Erythroblast (primary cell): ENCODE measurements at places on chromosomes 1 and 21.

- DNase-seq, result no peak
Observed at GRCh38 chr1:185367218-185367617, 50.2 kb upstream of the IVNS1ABP start.

GRCh38 chr1:241228339-241228738 lies 128.7 kb downstream of the RGS7 start:
- DNase-seq, result no peak

- no peak for DNase-seq
Observed at GRCh38 chr1:68969441-68969840, 472.6 kb upstream of the DEPDC1 start.

DNA sequence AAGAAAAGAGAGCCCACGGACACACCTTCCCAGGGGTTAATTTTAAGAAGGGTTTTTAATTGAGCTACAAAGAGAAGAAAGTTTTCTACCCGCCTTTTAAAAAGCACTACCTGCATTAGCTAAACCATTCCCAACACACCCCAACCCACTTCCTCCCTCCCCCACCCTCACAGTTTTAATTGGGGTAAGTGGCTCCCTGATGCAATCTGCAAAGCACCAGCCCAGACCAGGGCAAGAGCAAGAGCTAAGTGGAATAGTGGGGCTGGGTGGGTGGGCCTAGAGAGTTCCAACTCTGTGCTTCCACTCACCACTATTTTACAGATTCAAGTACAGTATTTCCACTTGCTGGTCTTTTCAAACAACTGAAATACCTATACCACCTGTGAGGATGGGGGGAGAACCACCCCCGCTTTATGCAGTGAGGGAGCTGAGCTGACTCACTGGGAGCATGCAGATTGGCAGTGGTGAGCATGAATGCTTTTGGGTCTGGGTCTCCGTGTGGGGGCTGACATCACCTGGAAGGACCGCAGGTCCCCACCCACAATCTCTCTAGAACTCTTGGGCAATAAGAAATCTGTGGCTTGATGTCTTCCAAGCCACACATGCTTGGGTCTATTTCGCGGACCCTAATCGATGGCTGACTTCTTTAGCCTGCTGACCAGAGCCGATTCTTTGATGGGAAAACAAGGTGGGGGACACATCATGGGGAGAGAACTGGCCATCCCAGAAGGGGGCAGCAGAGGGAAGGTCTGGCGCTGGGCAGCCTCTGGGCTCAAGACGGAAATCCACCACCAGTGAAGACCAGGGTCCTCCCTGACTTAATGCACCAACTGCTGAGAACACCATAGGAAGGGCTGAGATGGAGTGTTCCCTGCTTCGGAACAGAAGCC lies 95.5 kb downstream of the SSBP3 start:
- DNase-seq, result peak; percentile 62

DNA sequence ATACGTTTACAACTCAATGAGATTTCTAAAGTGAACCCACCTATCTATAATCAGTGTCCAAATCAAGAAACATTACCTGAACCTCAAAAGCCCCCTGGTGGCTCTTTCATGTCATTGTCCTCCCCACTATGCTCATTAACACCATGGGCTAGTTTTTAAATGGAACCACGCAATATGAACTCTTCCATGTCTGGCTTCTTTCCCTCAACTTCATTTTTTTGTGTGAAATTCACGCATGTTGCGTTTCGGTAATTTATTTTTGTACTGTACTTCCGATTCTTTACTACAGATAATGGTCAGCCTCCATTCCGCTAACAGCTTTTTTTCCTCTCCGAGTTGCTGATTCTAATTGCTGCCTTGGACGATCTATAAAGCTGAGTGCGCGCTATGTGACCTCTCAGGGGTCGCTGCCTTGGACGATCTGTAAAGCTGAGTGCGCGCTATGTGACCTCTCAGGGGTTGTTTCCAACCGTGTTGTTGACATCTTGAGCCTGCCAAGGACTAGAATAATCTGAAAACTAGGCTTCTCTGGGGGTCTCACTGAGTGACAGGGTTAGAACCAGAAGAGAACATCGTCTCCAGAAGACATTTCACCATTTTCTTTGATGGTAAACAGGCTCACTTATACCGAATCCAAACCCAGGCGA lies 1.1 kb upstream of the CACYBP start:
- peak; percentile 85 for DNase-seq

GRCh38 chr1:212648431-212648830 lies 39.9 kb downstream of the ATF3 start:
- no peak for DNase-seq

DNA sequence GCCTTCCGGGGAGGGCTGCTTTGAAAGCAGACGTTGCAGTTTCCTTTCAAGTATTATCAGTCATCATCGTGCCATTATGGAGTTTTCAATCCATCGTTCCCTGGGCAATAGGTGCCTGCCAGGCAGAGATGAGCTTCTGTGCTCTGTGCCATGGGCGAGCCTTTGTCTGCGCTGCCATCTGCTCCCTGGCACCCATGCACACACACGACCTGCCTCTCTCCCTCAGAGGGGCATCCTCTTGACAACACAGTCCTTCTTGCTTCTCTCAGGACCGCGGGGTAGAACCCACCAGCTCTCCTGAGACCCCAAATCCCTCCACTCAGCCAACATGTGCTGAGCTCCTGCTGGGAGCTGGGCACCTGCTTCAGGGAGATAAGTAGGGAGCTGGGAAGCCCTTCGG lies 149.3 kb downstream of the HMGB4 start:
- DNase-seq, result no peak

DNA sequence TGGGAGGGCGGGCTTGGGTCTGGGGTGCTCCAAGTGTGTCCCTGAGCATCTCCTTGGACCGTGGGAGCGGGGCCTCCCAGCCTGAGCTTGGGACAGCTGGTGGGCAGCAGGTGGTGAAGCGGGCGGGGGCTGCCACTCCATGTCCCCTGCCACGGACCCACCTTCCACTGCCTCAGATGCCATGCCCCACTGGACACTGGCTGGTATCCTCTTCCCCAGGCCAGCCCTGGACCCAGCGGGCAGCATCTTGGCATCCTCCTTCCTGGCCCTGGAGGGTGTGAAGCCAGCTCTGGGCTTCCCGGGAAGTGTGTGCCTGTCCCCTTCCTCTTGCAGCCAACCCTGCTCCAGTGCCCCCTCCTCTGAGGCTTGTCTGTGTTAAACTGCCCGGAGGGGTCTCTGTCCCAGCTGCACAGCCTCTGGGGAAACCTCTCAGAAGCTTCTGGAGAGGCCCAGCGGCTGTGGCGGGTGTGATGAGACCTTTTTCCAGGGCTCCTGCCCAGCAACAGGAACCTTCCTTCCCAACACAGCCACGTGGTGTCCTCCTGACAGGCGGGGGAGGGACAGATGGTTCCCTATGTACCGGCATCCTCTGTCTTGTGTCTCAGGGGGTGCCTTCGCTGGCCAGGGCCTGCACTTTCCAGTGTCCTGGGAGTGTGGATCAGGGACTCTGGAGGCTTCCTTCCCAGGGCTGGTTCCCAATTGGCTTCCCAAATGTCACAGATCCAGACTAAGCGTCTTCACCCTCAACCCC lies 81.6 kb upstream of the DISP3 start:
- no peak for DNase-seq

- DNase-seq, result peak; percentile 59
Observed at GRCh38 chr21:14541841-14542490, 4.1 kb downstream of the SAMSN1 start.

DNA sequence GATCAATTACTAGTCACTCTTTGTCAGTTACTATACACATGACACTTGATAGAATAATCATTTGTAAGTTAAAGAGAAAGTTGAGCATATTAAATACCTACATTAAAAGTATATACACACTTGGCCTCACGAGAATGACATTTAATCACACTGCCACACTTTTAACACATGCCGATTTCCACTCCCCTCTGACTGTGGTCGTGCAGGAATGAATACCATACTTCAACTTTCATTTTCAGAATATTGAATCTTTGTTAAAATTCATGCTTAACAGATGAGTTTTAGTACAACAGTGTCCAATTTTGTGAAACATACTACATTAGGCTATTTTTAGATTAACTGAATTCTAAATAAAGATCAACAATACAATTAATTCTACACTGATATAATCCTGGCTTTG lies 78.2 kb upstream of the SDC3 start:
- DNase-seq, result no peak

- peak; percentile 15 for DNase-seq
Observed at GRCh38 chr1:21149430-21149854, 27.3 kb downstream of the EIF4G3 start.

- DNase-seq, result no peak
Observed at GRCh38 chr1:44108241-44108640, 10.4 kb upstream of the KLF17 start.

- DNase-seq, result no peak
Observed at GRCh38 chr21:22885614-22886013, 1887.4 kb downstream of the NCAM2 start.

DNA sequence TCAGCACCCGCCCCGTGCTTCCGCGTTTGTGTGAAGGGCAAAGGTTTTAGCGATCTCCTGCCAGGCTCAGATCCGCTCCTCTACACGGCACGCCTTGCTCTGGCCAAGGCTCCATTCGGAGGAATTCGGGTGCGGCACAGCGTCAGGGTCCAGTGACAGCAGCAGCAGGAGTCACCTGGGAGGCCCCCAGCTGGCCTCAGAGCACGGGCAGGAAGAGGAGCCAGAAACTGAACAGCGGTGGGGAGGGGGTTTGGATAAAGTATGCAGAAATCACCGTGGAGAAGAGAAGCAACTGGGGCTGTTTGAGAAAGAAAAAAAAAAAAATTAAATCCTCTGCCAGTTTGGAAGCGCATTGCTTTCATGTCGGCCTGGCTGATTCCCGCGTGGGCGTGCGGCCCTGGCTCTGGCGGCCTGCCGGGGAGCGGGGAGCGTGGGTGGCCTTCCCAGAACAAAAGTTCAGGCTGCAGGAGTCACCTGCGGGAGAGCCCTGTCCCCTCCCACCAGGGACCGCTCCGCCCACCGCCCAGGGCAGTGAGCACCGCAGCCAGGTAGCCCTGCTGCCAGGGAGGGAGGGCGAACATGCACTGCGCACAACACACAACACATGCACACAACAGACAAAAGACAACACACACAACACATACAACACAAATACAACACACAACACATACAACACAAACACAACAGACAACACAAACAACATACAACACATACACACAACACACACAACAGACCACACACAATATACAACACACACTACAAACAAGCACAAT lies 107.6 kb downstream of the ETS2 start:
- peak; percentile 72 for DNase-seq

GRCh38 chr1:210124736-210125135 lies 107.9 kb upstream of the SERTAD4 start:
- no peak for DNase-seq

- DNase-seq, result peak; percentile 77
Observed at GRCh38 chr1:45569962-45570581, 13.8 kb upstream of the NASP start.

DNA sequence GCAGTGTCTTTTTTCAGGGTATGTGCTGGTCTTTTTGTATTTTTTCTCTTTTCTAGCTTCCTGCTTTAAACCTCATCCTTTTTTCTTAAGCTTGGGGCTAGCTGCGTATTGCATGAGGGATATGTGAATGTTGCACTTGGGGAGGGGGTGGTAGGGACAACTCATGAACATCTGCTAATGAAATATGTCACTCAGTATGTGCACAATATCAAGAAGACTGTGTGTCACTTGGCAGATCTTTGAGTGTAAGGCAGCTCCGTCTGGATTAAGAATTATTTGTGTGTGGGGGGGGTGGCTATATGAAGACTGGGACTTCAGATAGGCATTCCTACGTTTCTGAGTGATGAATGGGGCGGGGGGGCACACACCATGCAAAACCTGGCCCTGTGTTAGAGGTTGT lies 170.4 kb upstream of the CACNA1E start:
- DNase-seq, result no peak

DNA sequence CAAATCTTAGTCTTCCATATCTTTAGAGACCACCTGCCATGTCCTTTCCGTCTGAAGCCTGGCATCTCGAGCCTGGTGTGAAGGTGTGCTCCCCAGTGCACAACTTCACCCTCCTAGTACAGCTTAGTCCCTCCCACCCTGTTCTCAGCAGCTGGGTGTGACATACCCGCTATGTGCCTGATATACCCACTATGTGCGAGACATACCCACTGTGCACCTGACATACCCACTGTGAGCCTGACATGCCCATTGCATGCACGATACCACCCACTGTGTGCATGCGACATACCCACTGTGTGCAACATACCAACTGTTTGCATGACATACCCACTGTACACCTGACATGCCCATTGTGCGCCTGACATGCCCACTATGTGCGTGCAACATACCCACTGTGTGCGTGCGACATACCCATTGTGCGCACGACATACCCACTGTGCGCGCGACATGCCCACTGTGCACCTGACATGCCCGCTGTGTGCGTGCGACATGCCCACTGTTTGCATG lies 3.0 kb upstream of the RRP1 start:
- DNase-seq, result peak; percentile 65

- DNase-seq, result no peak
Observed at GRCh38 chr1:9628541-9629444, 22.7 kb upstream of the PIK3CD start.

GRCh38 chr1:57707631-57708030 lies 283.8 kb upstream of the DAB1 start:
- no peak for DNase-seq

- no peak for DNase-seq
Observed at GRCh38 chr1:34865573-34865972, 6.0 kb upstream of the SMIM12 start.

GRCh38 chr21:39900491-39900890 lies 33.3 kb downstream of the PCP4 start:
- no peak for DNase-seq

GRCh38 chr1:167110586-167110985 lies 16.7 kb downstream of the STYXL2 start:
- DNase-seq, result no peak

GRCh38 chr1:206477581-206478380 lies 7.5 kb downstream of the IKBKE start:
- DNase-seq, result no peak

DNA sequence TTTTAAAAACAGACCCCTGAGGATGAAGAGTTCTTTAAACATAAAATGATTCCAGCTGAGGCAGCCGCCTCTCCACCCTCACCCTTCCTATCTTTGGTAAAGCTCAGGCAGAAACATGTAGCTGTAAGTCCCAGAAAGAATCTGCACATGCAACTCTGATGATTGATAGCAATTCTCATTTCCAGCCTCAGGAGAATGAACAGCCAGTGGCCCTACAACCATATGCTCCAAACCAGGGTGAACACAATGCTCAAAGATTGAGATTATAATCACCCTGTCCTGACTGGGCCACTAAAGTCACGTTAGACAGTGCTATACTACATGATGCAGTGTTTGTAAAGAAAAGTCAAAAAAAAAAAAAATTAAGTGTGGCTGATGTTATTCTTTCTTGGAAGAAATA lies 80.2 kb downstream of the LMX1A start:
- no peak for DNase-seq

GRCh38 chr21:38413958-38414548 lies 84.2 kb downstream of the ERG start:
- DNase-seq, result no peak
